Muscle of leg (tissue), 16 donors: ENCODE measurements at places on chromosomes 2 and 18.

DNA sequence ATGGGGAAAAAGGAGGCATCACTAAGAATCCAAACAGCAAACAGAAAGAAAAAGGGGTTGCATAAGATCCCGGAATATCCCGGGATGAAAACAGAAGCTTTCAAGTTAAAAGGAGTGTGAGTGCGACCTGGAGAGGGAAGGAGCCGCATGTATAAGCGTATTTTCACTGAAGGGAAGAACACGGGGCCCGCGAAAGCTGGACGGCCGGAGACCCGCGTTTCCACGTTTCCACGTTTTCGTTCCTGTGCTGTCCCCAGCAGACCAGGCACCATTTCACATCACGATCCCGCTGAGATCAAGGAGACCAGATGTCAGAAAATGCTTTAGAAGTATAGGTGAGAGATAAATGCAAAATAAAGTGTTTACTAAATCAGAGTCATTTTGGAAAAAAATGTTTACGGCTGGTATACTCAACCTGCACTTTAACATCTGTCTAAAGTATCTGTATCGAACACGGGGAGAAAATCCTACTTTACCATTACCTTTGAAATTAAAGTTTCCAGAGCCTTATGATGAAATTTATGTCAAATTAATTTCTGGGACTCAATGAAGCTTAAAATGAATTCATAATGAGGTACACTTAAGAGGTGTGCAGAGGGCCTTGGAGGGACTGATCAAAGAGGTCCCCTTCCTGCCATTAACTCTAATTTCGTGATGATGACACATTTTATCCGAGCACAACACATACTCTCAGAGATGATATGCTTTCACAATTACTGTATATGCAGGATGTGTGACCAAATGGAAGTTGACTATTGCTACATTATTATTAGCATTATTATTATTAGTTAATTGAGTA is 71.0 kb upstream of the SALL3 start:
- no peak for DNase-seq

- no peak for DNase-seq
These were observed 7.0 kb upstream of the SATB2 start for GRCh38 chr2:199464606-199465352.

DNA sequence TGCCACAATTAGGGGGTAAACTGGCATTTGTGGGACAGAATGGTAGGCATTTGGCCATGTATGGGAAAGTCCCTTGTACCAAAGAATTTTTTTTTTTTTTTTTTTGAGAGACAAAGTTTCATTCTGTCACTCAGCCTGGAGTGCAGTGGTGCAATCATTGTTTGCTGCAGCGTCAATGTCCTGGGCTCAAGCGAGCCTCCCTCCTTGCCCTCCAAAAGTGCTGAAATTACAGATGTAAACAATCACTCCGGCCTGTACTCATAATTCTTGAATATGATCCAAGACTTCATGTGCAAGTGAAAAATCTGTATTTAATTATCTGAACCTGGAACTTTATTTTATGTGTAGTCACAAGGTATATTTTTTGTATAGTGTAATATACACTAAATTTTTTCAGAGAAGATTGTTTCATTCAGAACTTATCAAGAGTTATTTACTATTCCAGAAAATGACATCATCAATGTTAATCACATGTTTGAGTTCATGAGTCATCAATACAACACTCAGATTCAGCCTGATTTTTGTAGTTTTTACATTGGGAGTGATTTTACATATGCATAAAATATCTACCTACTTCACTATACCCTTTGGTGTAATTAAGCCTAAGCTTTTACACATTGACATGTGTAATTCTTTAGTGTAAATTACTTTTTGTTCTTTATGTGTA is 138.7 kb upstream of the L3MBTL4 start:
- DNase-seq, result no peak

GRCh38 chr2:234488913-234489451 is 7.9 kb downstream of the ARL4C start:
- no peak for DNase-seq

DNA sequence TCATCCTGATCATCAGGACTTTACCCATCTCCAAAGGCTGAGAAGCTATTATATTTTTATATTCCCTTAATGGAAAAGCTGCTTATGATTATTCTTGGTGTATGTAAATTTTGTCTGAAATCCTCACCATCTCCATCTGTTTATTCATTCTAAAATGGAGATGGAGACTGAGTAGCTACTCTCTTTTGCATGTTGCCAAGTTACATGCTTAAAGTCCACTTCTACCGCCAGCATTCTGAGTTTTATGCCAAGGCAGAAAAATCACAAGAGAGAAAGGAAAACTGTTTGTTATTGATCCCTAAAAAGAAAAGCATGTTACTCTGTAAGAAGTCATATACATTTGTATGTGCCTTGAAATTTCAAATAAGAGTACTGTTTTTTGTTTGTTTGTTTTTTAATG is 94.4 kb upstream of the NOSTRIN start:
- peak; percentile 92 for DNase-seq

DNA sequence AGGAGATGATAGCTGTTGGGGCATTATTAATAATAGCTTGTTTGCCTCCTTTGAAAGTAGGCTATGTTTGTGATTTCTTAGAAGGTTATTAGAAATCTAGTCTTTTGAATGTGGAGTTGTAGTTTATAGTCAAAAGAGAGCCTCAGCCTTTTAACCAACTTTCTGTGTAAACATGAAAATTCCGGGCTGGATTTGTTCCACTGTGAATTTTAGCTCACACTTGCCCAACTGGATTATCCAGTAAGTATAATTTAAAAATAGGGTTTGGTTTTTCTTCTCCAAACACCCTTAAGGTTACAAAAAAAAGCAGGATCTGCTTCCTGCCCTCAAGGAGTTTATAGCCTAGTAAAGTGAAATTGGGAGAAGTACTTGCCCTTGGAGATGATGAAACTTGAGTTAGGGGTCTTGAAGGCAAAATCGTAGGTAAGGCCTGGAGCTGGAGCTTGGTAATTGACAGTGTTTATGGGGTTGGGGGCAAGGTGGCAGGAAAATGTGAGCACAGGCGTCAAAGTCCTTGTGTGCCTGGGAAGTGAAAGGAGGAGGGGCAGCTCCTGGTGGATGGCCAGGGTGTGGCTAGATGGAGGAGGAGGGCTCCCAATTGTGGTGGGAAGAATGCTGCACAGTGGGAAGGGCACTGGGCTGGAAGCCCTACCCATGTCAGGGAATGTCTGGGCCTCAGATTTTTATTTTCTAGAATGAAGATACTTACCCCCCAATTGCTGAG is 21.3 kb downstream of the ITGA6 start:
- DNase-seq, result no peak

- DNase-seq, result no peak
These were observed 572.0 kb downstream of the SOX11 start for GRCh38 chr2:6264198-6264597.

- DNase-seq, result peak; percentile 25
These were observed 12.3 kb upstream of the TFCP2L1 start for GRCh38 chr2:121297217-121297830.

DNA sequence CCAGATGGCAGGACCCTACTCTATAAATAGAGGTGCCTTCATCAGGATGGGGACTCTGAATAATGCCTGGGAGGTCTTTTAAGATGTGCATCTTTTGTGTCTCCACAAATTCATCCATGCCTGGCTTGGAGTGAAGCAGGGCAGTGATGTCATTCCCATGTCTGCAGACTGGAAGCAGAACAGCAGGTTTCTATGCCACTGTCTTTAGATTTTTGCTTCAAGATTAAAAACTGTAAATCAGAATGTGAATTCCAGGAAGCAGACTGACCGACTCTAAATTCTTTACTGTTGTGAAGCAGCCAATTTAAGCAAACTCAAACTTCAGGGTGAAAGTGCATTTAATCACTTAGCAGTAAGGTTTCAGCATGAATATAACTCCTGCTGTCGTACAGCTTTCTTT is 159.3 kb downstream of the SCG2 start:
- peak; percentile 51 for DNase-seq
